ENCODE measurements at places on chromosomes 7 and 10.

GRCh38 chr10:91564026-91564425 lies 68.8 kb downstream of the PPP1R3C start:
- DNase-seq = no peak

DNA sequence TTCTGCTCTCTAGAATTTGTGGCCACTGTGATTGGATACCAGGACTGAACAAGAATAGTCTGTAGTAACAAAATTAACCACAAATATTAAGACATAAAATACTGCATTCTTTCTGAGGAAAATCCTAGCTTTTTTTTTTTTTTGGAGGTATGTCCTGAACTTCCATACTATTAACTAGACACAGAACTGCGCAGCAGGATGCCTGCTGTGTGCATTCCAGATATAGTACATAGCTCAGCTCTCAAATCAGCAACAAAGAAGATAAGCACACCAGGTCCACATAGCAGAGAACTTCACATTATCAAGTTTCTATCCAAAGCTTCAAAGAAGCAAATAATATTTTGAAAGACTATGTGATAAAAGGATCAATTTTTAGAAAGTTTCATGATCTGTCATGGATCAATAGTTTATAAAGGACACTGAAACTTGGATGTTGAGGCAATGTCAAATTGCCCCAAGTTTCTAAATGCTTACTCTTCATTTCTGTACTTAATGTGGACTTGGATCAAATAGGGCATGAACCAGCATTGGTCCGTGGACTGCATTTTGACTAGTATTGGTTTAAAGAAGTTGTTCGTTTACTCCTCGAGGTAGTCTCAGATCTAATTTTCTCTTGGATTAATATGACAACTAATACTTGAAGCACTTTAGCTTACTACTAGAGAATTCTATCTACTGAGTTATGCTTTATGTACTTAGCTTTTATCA lies 15.4 kb downstream of the NAMPT start:
- DNase-seq = no peak

DNA sequence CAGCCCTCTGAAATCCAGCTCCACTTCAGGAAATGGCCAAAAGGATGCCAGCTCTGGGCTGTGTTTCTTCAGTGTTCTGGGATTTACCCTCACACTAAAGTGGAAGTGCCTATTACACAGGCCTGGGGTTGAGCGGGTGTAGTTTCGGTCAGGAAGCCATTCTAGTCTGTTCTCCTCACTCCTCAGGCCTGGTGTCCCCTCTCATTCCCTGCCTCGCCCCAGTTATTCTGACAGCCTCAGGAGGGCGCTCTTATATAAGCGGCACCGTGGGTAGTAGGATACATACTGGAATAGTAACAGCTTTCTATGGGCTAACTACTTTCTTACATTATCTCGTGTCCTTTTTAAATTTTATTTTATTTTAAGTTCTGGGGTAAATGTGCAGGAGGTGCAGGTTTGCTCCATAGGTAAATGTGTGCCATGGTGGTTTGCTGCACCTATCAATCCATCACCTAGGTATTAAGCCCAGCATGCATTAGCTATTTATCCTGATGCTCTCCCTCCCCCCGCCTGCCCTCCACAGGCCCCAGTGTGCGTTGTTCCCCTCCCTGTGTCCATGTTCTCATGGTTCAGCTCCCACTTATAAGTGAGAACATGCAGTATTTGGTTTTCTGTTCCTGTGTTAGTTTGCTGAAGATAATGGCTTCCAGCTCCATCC lies 12.2 kb upstream of the LGI1 start:
- no peak for DNase-seq

- DNase-seq = no peak
These were observed 151.0 kb downstream of the PLPP4 start for GRCh38 chr10:120607710-120608703.

GRCh38 chr7:20306180-20306946 lies 24.3 kb upstream of the ITGB8 start:
- no peak for DNase-seq

DNA sequence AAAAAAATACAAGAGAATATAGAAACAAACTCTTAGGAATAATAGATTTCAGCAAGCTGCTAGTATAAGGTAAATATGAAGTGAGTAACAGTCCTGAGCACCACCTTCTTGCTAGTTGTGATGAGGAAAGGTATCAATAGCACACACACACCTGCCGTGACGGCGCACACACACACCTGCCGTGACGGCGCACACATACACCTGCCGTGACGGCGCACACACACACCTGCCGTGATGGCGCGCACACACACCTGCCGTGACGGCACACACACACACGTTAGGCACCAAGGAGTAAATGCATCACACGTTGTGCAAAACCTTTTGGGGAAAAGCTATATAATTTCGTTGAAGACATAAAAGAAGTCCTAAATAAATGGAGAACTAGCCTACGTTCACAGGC lies 4.7 kb upstream of the JAKMIP3 start:
- no peak for DNase-seq

DNA sequence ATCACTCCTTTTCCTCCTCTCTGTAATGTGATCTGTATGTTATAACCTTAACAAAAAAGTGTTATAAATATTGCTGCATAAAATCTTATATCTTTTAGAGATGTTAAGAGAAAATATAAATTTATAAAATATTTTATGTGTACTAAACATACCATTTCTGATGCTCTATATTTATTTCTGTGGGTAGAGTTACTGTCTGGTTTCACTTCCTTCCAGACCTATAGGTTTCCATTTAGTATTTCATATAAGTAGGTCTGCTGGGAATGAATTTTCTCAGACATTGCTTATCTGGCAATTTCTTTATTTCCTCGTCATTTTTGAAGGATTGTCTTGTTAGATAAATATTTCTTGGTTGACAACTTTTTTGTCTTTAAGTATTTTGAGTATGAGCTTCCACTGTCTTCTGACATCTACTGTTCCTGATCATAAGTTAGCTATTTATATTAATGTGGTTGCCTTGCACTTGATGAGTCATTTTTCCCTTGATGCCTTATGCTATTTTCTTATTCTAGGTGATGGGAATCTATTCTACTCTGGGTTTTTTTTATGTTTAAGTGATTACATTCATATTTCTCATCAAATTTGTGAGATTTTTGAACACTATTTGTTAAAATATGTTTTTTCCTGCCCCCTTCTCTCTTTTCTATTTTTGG lies 11.2 kb upstream of the THSD7A start:
- DNase-seq = no peak

GRCh38 chr7:8254667-8255066 lies 7.3 kb downstream of the ICA1 start:
- DNase-seq = no peak

- no peak for DNase-seq
These were observed 101.1 kb upstream of the BMPER start for GRCh38 chr7:33804140-33804660.

- DNase-seq = no peak
These were observed 68.1 kb downstream of the CALN1 start for GRCh38 chr7:72343991-72344390.

- DNase-seq = no peak
These were observed 22.5 kb downstream of the HHEX start for GRCh38 chr10:92712016-92712889.

DNA sequence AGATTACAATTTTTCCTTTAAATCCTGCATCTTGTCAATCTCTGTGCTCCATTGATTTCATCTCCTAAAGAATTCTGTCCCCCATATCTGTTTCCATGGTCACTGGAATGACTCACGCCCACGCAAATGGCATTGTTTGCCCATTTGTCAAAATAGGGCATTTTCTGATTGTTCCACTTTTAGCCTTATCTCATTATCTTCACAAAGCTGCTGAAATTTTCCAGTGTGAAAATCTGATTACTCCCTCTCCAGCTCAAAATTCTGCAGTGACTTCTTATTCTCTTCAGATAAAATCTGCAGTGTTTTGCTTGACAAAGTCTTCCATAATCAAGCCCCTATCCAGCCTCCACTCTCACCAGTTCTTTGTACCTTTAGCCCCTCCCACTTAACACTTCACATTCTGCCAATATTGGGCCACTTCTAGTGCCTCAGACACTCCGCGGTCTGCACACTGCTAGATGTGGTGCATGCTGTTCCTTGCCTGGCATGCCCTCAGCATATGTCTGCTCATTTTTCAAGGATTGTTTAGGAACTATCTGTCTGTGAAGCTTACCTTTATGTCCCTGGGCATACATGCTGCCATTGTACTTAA lies 33.9 kb upstream of the CTTNBP2 start:
- no peak for DNase-seq

GRCh38 chr10:132714986-132715775 lies 70.8 kb downstream of the NKX6-2 start:
- no peak for DNase-seq

DNA sequence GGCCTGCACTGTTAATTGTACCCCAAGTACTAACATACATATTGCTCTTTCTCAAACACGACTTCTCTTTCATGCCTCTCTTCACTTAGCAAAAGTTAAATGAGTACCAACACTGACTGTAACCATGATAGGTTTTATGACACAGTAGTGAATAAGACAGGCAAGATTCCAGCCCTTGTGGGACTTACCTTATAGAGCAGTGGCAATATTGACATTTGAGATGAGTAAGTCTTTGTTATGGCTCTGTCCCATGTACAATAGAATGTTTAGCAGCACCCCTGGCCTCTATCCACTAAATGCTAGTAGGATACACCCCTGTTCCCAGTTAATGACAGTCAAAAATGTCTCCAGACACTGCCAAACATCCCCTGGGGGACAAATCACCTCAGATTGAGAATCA lies 11.9 kb upstream of the COL1A2 start:
- no peak for DNase-seq

- no peak for DNase-seq
These were observed 177.7 kb downstream of the SLC25A13 start for GRCh38 chr7:96144260-96144526.

DNA sequence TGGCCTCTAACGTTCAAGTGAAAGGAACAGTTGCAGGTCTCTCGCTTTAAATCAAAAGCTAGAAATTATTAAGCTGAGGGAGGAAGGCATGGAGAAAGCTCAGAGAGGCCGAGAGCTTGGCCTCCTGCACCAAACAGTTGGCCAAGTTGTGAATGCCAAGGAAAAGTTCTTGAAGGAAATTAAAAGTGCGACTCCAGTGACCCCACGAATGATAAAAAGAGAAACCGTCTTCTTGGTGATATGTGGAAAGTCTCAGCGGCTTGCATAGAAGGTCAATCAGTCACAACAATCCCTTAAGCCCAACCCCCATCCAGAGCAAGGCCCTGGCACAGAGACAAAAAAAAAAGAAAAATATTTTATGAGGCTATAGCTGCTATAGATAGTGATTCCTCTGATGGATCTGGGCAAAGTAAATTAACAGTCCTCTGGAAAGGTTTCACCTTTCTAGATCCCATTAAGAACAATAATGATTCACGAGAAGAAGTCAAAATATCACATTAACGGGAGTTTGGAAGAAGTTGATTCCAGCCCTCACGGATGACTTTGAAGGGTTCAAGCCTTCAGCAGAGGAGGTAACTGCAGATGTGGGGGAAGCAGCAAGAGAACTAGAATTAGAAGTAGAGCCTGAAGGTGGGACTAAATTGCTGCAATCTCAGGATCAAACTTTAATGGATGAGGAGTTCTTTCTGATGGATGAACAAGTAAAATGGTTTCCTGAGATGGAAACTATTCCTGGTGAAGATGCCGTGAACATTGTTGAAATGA lies 42.5 kb upstream of the INPP5A start:
- DNase-seq = no peak

- DNase-seq = no peak
These were observed 43.3 kb upstream of the ECHDC3 start for GRCh38 chr10:11698691-11699549.

GRCh38 chr10:91976317-91977051 lies 52.9 kb downstream of the BTAF1 start:
- DNase-seq = no peak

- no peak for DNase-seq
These were observed 786.0 kb downstream of the NRG3 start for GRCh38 chr10:82660986-82661385.

- no peak for DNase-seq
These were observed 64.1 kb downstream of the MGAM2 start for GRCh38 chr7:142175594-142175993.

DNA sequence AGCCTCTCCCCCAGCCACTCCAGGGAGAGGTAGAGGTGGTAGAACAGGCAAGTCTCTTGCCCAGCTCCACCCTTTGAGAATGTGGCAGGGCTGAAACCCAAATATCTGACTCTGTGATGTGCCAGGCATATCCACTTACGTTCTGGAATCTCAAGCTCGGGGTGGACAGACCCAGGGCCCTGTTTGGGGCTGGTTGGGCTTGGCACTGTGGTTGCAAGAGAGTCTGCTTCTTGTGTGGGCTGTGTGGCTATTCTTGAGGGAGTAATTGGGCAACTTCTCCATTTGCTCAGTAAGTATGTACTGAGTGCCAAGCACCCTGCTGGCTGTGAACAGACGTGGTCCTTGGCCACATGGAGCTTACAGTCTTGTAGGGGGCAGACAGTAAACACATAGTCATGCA lies 4.7 kb downstream of the UBTD1 start:
- no peak for DNase-seq

DNA sequence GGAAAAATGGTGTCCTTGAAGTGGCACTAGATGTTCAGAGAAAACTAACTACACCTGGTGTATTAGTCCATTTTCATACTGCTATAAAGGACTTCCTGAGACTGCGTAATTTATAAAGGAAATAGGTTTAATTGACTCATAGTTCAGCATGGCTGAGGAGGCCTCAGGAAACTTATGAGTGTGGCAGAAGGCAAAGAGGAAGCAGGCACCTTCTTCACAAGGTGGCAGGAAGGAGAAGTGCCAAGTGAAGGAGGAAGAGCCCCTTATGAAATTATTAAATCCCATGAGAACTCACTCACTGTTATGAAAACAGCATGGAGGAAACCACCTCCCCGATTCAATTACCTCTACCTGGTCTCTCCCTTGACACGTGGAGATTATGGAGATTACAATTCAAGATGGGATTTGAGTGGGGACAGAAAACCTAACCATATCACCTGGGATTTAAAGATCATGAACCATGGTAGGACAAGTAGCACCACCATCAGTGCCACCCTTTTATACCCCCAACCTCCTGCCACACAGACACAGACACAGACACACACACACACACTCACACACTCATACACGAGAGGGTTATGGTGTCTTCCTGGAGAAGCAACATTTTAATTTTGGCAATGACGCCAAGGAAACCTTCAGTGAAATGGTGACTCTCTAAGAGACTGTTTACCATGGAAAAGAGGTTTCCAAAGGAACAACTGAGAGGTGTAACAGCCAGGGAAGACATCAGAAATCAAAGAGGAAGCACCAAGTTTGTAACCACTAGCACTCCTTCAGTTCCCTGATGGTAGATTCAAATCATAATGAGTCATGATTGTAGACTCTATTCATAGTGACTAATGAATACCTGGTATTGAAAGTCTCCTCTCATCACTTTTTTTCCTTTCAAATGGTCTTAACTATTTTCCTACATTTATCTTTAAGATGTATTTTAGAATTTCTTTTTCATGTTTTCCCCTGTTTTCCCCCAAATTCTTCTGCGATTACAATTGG lies 41.8 kb upstream of the WNT16 start:
- no peak for DNase-seq
